ENCODE measurements at places on chromosomes 13 and 19.

GRCh38 chr19:56269348-56269747 is 3.2 kb upstream of the EDDM13 start:
- no peak for DNase-seq

- DNase-seq: no peak
Measured at GRCh38 chr19:23709347-23709746, 22.3 kb upstream of the ZNF675 start.

GRCh38 chr13:43271152-43271551 is 247.8 kb downstream of the DNAJC15 start:
- no peak for DNase-seq

- no peak for DNase-seq
Measured at GRCh38 chr19:15212711-15213110, 11.9 kb upstream of the NOTCH3 start.
